ENCODE measurements at places on chromosomes 3 and 15.

- no peak for DNase-seq
Measured at GRCh38 chr3:15630646-15631350, 29.3 kb downstream of the BTD start.

DNA sequence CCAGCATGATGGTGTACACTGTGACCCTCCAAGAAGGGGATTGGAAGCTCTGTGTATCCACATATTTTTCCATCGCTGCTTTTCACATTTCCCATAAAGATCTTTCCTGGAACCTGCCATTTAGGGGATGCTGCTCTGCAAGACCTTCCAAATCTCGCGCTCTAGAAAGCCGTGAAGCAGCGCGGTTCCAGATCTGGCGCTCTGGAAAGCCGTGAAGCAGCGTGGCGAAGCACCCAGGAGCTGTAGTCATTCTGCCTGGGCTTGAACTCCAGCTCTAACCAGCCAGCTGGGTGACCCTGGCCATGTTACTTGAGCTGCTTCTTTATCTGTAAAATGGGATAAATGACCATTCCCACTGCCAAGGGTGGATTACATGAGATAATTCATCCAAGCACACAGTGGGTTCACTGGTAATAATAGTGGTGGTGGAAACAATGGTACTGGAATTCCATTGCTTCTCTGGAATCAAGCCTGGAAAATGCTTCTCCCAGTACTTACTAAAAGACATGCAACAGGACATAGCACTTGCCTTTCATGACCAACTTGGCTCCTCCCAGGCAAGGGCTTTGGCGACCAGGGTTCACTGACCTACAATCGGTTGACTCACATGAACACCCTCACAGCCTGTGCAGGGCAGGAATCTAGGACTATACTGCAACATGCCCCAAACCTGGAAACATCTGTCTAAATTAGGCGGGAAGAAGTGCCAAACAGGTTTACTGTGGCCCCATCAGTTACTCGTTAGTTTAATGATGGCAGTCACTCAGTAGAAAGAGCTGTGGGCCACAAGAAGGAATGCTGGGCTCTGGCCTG, 70.7 kb downstream of the XXYLT1 start:
- no peak for DNase-seq

DNA sequence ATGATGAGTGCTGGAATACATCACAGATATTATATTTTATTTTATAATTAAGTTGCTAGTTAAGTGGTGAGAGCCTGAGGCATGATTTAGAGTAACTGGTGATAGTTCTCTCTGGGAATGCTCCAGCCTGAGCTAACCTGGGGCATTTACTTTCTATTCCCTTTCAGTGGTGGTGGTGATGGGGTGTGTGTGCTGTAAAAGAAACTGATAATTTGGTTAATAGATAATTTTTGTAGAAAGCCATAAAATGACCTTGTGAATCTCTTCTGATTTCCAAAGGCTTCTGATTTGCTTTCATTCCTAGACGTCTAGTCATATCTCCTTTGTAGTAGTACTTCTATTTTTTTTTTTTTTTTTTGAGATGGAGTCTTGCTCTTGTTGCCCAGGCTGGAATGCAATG, 46.8 kb upstream of the DPPA4 start:
- DNase-seq = no peak

GRCh38 chr15:59224474-59224873, 17.8 kb downstream of the LDHAL6B start:
- DNase-seq = no peak
